ENCODE measurements at places on chromosomes 2 and 18.

GRCh38 chr2:12155303-12156051 lies 409.0 kb downstream of the LPIN1 start:
- peak; percentile 86 for DNase-seq

DNA sequence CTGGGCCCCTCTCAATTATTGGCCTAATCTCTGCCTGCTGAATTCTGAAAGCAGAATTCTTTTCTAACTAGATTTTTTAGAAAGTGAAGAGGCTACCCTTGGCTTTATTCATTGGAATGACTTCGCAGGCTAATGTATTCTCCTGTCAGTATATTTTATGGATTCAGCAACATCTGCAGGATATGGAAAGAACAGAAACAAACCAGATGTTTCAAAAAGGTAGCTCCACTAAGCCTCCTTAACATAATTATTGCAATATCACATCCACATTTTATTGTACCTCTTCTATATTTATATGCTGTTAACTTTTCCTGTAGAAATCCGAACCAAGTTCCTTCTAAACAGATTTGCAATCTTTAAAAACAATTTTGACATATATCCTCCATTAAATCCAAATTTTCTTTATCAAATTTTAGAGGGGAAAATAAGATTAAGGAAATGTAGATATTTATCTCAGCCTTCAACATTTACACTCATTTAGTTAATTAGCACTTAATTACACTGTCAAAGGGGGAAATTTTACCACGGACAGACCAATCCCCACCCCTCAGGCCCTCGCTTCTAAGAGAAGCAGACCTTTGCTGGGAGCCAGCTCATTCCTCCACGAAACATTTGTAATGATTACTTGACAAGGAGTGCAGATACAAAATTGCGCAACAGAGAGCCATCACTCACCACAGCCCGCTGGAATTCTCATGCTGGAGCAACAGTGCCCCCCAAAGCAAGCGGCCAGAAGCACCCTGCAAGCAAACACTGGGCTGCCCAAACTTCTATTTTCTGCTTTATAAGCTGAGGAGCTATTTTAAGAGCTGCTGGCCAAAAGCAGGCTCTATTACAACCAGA lies 253.4 kb downstream of the ETAA1 start:
- DNase-seq, result peak; percentile 95

- DNase-seq, result no peak
Observed at GRCh38 chr2:7094231-7094741, 177.1 kb downstream of the RNF144A start.

DNA sequence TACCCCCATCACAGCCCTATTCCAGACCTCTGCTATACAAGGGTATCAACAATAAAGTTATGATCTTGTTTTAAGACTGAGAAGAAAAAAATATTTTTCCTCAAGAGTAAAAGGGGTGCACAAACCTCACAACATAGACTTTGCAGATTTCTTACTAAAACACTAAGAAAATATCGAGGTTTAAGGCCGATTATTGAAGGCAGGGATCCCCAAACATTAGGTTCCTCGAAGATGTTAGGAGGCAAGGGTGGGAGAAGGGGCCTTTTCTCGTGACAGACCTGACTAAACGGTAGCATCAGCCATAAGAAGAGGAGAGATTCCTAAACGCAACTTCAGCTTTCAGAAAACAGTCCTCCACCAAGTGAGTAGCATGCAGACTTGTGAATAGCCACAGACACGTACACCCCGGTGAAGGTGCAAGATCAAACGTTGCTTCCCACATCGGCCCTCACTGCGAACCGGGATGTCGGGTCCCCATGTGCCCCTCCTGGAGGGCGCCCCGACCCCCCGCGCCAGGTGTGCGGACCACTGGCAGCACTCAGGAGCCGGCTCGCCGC lies 678 bp downstream of the PIAS2 start:
- peak; percentile 41 for DNase-seq

DNA sequence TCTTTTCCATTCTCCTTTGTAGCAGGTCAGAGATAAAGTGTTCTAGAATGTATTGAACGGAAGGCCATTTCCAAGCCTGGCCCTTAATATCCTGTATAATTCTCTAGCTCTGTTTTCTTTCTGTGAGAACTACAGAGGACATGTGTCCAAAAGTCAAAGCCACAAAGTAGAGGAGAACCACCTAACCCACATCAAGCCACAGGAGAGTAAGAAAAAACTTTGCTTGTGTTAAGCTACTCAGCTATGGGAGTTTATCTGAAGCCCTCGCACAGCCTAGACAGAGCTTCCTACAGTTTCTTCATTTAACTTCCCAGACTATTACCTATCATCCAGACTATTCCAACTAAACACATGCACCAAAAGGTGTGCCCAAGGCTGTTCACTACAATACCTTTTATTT lies 22.0 kb downstream of the ADAM17 start:
- DNase-seq, result no peak

- DNase-seq, result no peak
Observed at GRCh38 chr2:20647738-20648137, 3.2 kb downstream of the HS1BP3 start.

GRCh38 chr2:41990688-41991087 lies 57.1 kb upstream of the PKDCC start:
- DNase-seq, result peak; percentile 59

GRCh38 chr2:52970642-52971041 lies 797.0 kb upstream of the CHAC2 start:
- DNase-seq, result no peak

GRCh38 chr18:12911025-12911928 lies 27.2 kb upstream of the PTPN2 start:
- no peak for DNase-seq

- DNase-seq, result no peak
Observed at GRCh38 chr2:134142341-134142738, 111.5 kb upstream of the MGAT5 start.

DNA sequence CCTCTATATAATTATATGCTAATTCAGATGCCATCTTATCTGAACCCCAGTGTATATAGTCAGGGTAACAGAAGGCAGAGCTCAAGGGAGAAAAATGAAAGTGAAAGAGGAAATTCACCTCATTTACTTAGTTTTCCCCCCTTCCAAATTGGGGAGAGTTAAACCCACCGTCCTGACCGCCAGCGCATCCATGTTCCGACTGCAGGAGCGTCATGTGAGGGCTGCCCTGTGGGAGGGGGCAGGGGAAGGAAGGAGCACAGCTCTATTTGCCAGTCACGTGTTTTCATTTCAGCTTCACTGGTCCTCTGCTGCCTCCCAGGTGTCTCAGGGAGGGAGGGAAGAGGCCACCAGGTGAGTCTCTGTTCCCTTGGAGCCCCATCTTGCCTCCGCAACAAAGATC lies 13.2 kb downstream of the CNNM4 start:
- DNase-seq, result no peak

DNA sequence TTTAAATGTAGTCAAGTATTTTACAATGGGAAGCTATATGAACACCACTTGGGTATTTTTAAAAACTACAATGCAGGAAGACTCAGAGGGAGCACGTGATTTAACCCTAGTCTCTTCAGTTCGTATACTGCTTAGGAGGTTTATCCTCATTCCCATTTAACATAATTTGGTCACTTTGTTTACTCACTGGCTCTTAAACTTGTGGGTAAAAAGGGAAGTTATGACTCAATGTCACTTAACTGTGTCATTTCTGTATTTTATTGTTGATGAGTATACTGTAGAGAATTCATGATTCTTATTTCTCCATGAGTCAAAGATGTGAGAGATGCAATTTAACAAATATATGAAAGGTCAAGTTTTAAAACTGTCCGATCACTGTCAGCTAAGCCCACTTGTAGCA lies 48.2 kb downstream of the SLC66A3 start:
- peak; percentile 78 for DNase-seq

DNA sequence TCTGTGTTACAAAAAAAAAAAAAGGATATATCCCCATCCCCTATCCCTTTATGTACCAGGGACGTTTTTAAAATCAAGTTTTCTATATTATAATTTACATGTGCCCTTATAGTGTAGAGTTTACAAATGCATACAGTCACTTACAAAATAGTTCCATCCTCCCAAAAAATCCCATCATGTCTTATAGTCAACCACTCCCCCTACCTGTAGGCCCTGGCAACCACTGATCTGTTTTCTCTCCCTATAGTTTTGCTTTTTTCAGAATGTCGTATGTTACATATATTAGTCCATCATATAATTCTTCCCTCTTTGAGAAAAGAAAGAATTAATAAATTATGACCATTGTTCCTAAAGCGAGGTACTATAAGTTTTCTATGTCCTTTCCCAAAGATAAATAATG lies 17.8 kb downstream of the CFAP210 start:
- DNase-seq, result no peak

DNA sequence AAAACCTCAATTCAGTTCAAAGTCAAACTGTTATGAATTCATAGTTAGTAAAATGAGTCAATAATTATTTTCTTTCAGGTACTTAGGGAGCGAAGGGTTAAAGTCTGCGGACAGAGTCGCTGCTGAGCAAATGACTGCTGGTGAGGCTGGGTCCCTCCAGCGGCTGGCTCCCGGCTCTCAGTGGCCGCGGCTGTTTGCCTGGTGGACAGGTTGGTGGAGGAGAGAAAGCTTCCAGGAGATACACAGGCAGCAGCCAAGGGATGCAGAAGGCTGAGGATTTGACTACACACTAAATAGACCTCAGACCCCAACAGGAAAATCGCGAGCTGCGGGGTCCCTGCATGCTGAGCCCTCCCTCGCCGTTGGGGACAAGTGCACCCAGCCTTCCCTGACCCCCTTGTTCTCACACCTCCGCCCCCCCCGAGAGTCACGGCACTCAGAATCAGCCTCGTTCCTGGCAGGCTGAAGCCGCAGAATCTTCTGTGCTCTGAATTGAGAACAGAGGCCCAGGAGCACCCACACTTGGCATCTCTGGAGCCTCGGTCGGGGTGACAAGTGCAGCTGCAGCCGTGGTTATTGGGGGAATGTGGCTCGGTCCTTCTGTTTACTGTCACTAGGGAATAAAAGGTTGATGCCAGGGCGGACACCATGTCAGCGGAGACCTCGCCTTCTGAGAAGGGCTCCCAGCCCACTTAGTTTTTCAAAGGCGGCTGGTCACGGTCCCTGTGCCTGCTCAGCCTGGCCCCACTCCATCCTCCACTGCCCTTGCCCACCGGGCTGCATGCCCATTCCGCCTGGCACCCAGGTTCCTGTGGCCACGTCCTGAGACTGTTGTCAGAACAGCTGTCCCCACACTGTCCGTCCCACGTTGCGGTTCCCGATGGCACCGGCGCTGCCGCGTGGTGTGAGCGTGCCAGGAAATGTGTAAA lies 74.0 kb downstream of the SLC66A2 start:
- DNase-seq, result no peak

DNA sequence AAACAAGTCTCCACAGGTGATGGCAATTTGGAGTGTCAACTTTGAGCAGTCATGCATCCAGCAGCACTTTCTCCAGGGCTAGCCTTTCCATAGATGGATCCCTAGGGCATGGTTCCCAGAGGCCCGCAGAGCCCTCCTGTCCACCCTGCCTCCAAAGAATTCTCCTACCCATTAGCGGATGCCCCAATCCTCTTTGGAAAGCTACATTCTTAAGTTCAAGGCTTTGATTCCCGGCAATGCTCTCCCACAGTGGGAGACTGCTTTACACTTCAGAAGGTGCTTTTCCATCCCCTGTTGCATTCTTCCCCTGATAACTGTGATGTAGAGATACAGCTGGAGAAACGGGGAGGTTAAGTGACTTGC lies 61.3 kb downstream of the ACAA2 start:
- DNase-seq, result no peak

- no peak for DNase-seq
Observed at GRCh38 chr2:46170026-46170425, 127.2 kb upstream of the EPAS1 start.

DNA sequence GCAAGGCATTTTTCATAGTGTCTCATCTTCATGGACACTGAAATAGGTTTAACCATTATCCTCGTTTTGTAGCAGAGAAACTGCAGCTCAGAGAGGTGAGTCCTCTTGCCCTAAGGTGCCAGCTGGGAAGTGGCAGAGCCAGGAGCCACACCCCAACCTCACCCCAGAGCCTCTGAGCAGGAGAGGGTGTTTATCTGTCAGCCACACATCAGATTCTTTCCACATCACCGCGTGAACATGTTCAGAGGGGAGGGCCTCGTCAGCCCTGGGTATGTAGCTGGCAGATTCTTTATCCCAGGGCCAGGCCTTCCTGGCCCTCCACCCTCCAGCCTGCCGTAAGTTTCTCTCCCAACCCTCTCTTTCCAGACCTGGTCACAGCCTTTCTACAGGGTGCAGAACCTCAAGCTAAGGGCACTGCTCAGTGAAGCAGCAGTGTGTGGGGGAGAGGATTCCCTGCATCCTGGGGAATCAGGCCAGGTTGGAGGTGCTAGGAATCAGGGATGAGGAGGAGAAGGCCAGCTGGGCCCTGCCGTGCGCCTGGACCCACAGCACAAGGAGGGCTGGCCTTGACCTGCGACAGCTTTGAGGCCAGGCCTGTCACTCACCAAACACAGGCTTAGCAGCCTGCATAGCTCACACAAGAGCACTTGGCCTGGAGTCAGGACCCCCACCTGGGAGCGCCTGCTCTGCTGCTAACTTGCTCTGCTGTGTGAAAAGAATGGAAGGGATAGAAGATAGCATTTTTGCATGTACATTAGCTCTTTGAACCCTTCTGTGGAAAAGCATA lies 111.3 kb upstream of the MCFD2 start:
- DNase-seq, result no peak

DNA sequence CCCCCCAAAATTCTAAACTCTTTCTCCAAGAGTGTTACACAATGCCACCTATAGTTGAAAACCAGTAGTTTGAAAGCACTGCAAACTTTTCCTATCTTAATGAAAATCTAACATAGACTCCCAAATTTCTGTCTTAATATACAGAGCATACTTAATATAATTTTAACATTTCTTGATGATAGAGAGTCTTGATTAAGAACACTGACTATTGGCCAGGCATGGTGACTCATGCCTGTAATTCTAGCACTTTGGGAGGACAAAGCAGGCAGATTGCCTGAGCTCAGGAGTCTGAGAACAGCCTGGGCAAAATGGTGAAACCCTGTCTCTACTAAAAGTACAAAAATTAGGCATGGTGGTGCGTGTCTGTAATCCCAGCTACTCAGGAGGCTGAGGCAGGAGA lies 34.2 kb downstream of the ASXL2 start:
- peak; percentile 56 for DNase-seq

- DNase-seq, result peak; percentile 43
Observed at GRCh38 chr2:190791347-190791975, 89.2 kb upstream of the GLS start.

- DNase-seq, result no peak
Observed at GRCh38 chr2:180715044-180715443, 265.4 kb upstream of the UBE2E3 start.

GRCh38 chr2:234339501-234339900 lies 157.4 kb downstream of the ARL4C start:
- no peak for DNase-seq
